ENCODE measurements at places on chromosomes 3 and 15.

GRCh38 chr15:25684521-25685431 lies 178.4 kb downstream of the ATP10A start:
- no peak for DNase-seq

DNA sequence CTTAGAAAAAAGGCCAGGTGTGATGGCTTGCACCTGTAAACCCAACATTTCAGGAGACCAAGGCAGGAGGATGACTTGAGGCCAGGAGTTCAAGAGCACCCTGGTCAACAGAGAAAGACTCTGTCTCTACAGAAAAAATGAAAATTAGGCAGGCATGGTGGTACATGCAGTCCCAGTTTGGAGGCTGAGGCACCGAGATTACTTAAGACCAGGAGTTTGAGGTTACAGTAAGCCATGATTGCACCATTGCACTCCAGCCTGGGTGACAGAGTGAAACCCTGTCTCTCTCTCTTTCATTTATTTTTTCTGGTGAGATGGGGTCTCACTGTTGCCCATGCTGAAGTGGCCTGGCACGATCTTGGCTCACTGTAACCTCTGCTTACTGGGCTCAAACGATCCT lies 24.7 kb downstream of the IP6K1 start:
- DNase-seq, result no peak

GRCh38 chr15:44243829-44244228 lies 44.7 kb upstream of the GOLM2 start:
- no peak for DNase-seq

DNA sequence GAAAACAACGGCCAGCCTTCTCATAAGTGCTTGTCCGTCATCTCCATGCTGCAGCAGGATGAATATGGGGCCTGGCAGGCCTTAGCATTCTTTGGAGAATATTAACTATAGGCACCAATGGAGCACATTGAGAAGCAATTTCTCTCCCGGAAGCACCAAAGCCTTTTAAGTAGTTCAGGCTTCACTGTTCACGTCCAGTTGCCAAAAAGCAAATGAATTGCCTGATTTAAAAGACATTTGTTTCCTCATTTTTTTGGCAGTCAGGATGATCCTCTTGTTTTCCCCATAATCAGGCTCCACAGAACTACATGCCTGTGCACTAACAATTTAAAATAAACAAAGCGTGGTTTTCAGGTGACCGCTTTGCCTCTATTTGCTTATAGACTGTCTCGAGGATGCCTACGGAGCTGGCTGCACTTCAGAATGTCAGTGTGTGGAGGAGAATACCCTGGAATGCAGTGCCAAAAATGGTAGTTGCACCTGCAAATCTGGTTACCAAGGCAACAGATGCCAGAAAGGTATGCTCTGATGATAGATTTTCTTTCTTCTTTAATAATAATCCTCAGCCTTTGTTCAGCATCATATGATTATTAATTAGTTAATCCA lies 725.2 kb upstream of the GOLIM4 start:
- no peak for DNase-seq

- DNase-seq, result peak; percentile 13
Measured at GRCh38 chr3:11331101-11331500, 58.9 kb downstream of the ATG7 start.

GRCh38 chr3:78281381-78281780 lies 1241.5 kb downstream of the ROBO2 start:
- DNase-seq, result no peak

DNA sequence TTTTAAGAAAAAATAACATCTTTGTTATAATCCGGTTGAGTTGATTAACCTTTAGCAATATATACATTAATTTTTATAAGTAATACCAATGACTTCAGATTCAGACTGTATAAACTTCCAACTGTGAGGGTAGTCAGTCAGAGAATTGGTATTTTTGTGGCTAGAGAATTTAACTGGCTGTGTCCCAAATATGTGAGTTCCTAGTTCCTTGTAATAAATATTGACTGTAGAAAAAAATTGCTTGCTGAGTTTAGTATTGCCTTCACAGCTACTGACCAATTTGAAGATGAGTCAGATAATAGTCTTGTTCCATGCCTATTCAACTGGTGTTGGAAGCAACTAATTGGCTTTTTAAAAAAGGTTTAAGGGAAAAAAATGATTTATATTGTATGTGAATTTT lies 210.8 kb downstream of the GAP43 start:
- DNase-seq, result no peak

GRCh38 chr3:88742674-88743507 lies 364.5 kb upstream of the EPHA3 start:
- no peak for DNase-seq

DNA sequence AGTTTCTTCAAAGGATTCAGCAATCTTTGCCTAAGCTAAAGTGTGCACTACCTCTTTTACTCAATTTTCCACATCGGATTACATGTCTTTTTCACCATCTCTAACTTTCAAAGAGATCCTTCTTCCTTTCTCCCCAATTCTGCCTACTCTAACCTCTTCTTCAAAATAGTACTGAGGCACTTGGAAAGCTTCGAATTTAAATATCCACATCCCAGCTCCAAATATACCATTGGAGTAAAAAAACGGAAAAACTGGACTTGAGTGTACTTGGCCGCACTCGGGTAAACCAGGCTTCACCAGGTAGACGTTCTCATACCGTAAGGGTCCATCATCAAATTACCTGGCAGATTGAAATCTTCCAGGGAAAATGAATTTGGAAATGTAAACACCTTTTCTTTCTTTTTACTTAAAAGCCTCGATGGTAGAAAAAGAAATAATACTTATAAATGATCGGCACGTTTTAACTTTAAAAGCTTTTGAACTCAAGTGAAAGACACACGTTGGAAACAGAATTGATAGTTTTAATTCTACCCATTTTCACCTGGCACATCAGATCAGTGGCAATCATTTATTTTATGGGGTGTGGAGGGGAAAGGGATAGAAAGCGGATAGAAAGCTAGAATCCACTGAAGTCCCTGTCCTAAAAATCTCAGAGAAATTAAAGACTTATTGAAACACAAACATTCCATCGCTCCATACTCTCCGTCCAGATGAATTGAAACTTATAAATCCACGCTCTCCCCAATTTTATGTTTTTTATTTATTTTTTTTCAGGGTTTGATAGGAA lies 8.2 kb upstream of the MEIS2 start:
- no peak for DNase-seq

DNA sequence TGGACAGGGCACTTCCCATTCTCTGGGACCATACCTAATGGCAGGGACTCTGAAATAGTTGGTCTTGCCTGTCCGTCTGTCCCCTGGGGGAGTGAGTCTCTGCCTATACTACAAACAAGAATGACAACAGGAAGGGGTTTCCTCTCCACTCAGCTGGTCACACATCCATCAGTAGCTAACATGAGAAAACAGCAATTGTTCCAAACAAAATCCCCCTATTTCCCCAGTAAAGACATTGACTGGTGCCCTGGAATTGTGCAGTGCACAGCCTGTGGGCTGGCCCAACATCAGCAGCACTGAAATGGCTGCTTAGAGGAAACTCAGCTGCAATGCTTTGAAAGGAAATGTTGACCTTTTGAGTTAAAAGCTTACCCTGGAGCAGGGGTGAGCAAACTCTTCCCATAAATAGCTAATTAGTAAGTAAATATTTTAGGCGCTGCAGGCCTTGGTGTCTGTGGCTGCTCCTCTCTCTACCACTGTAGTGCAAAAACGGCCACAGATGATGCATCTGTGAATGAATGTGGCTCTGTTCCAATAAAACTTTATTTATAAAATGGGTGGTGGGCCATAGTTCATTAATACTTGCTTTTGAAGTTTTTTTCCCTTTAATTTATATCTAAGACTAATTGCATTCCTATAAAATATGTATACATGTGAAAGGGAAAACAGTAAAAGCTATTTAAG lies 174.3 kb downstream of the KLF13 start:
- DNase-seq, result no peak

DNA sequence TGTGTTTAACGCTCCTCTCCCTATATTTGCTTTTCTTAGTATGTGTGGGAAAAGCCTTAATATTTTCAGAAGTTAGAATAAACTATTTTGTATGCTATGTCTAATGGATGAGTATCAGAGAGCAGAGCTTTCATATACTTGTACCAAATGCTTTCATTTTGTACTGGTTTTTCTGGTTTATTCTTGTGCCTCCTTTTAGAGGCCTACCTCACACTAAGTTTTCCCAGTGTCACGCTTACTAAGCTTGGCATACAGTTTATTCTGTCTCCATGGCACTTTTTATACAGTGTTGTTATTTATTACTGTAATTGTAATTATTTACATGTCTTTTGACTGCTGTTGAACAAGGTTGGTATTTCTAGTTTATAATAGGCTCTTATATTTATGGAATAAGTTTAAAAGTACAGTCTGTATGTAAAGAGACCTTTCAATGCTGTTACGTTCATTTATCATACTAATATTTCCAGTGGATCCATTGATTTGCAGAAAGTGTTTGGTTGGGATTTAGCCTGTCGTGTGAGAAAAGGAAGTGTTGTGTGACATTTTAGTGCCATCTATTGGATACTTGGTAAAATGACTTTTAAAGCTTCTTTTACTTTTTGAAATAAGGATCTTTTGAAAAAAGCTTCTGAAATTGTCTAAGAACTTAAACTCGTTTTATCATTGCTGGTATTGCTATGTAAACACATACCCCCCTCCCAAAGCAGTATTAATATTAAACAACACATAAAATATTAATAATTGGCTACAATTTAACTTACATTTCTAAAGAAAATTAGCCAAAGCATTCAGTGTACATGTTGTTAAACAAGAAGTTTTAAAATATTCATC lies 5.2 kb upstream of the EBLN2 start:
- DNase-seq, result peak; percentile 81

DNA sequence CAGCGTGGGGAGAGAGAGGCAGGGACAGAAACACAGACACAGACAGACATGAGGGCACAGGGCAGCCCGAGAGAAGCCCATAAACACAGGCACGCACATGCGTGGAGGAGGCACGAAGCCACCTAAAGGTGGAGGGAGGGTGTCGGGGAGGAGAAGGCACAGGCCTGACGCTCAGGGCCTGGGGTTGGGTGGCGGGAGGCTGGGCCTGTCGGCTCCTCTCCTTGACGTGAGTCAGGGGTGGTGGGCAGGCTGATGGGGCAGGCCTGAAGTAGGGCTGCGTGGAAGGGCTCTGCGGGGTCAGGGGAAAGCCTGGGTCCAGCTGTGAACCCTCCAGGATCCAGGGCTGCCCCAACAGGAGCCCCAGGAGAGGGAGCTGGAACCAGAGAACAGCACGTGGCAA lies 74.2 kb downstream of the EPHB3 start:
- DNase-seq, result no peak

DNA sequence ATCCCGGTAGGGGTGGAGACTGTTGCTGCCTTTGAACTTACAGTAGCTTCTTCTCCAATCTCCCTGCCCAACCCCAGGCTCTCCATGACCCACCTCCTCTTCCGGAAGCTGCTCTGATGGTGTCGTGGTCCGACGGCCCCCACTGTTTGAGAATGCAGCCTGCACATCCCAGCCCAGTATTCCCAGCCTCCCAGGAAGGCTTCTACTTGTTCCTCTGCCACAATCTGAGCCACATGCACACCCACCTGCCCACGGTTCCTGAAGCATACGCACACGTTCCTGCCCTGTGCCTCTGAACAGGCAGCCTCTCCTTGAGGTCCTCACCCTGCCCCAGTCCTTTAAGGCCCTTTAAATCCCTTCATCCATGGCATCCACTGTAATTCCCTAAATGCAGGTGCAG lies 57.4 kb downstream of the ABTB1 start:
- no peak for DNase-seq

- DNase-seq, result no peak
Measured at GRCh38 chr15:39442898-39443297, 138.0 kb upstream of the THBS1 start.

- DNase-seq, result no peak
Measured at GRCh38 chr15:40136470-40137302, 24.2 kb upstream of the BUB1B start.

GRCh38 chr15:100783760-100784492 lies 95.7 kb upstream of the ALDH1A3 start:
- DNase-seq, result no peak

GRCh38 chr15:50358845-50359244 lies 3.8 kb upstream of the GABPB1 start:
- DNase-seq, result peak; percentile 63

DNA sequence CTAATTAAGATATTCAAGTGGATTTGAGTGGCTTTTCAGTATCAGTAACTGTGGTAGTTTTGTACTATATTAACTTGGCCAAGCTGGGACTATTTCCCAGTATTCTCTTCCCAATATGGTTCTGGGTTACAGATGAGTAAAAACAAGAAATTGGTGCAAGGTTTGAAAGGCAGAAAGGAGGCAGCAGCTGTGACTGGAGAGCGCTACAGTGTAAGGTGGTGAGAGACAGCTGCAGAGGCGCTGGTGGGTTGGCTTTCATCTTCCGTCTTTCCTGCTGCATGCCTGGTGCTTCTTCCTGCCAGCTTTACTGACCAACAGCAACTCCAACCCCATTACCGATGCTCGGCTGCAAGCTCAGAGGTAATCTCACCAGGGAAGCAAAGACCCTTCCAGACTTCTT lies 9.8 kb downstream of the DPH3 start:
- no peak for DNase-seq

- no peak for DNase-seq
Measured at GRCh38 chr3:193240850-193241706, at the start of gene PLAAT1. Gene PLAAT1, plus strand, starts transcription at chr3:193241222. Its CDS starts 14,429 bp downstream, at chr3:193255651.

- DNase-seq, result no peak
Measured at GRCh38 chr15:72521682-72522081, 47.6 kb downstream of the ARIH1 start.

- no peak for DNase-seq
Measured at GRCh38 chr3:53996141-53996874, 104.6 kb upstream of the SELENOK start.
